Renal cortex interstitium (tissue), 15 donors: ENCODE measurements at places on chromosomes 5 and 9. TPM values are rescaled to one million over a fixed set of nuclear protein-coding genes. Genes with fewer than 3 reads are reported as not detected.

DNA sequence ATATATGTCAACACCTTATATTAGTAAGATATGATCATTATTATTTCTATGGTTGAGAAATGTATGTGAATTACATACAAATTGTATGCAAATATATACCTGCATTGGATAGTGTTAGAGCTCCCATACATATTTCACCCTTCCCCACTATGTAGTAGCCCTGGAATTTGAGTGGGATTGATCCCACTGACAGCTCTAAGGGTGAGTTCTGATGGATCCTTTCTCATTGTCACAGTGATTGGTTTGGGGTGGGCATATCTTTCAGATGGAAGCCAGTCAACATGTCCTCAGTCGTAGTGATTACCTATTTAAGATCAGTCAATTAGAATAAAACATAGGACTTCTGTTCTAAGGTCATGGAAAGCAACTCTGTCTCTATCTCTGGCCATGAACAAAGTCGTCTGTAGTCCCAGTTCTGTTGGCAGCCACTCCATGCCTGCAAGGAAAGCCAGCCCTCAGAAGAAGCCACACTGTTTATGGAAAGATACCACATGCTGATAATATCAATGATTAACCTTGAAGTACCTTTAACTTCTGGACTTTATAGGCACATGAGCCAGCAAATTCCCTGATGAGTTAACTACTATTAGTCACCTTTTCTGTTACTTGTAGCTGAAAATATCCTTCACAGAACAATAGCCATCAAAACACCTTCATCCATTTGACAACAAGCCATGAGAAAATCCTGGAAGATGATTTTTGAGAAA, 5.1 kb upstream of the CCDC192 start:
- no peak for DNase-seq

GRCh38 chr9:2036844-2037243, 21.7 kb downstream of the SMARCA2 start:
- DNase-seq = no peak

DNA sequence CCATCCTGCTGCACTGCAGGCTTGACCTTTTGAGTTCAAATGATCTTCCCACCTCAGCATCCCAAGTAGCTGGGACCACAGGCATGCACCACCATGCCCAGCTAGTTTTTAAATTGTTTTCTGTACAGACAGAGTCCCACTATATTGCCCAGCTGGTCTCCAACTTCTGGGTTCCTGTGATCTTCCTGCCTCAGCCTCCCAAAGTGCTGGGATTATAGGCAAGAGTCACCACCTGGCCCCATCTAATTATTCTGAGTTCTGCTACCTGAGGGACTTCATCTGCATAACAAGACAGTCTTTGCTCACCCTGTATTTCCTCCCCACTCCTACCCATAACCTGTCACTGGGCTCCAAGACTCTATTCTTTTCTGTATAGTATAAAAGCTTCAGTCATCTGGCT, 54.6 kb upstream of the CEMIP2 start:
- DNase-seq = no peak

Gene PCDHA13
- polyA plus RNA-seq = not detected

Gene CCNO
- polyA plus RNA-seq = 3.8 TPM

Gene ERCC8
- polyA plus RNA-seq = 22.3 TPM
